ENCODE measurements at places on chromosomes 3 and 15.

DNA sequence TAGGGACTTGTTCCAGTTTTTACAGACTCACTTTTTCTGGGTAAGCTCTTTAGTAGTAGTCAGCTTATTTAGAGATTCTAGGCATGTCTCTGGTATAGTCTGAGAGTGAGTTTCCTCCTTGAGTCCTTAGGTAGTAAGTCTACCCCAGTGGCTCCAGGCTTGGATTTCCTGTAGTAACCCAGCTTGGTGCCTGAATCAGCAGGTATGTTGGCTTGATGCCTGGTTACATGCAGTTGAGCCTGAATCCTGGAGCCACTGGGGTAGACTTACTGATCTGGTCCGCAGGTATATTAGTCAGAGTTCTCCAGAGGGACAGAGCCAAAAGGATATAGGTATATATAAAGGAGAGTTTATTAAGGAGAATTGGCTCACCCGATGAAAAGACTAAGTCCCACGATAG, 85.8 kb upstream of the RBMS3 start:
- DNase-seq: no peak

DNA sequence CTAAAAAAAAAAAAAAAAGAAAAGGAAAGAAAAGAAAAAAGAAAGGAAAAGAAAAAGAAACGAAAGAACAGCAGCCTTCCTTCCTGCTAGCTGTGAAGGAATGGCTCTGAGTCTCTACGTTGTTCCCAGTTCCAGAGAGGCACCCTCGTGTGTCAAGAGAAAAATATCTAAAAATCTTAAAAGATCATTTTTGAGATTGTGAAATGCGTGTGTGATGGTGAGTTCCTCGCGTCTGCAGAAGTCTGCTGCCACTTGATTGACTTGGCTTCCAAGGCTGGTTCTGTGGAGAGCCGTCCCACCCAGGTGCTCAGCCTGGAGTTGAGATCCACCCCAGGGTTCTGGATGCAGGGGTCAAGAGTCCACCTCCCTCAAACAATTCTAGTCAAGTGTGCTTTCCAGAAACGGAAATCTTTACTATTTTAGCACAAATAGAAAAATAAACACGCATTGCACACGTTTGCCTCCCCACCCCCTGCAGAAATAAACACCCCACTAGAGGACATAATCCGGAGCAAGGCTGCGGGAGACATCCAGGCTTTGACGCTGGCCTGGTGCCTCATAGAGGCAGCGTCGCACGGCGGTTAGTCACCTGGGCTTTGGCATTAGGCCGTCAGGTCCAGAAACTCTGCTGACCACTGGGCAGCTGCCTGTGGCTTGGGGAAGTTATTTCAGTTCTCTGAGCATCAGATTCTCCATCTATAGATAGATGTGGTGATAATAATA, 265.4 kb downstream of the FAM43A start:
- DNase-seq: no peak

- DNase-seq: no peak
Measured at GRCh38 chr15:69026355-69026754, 11.9 kb downstream of the NOX5 start.

DNA sequence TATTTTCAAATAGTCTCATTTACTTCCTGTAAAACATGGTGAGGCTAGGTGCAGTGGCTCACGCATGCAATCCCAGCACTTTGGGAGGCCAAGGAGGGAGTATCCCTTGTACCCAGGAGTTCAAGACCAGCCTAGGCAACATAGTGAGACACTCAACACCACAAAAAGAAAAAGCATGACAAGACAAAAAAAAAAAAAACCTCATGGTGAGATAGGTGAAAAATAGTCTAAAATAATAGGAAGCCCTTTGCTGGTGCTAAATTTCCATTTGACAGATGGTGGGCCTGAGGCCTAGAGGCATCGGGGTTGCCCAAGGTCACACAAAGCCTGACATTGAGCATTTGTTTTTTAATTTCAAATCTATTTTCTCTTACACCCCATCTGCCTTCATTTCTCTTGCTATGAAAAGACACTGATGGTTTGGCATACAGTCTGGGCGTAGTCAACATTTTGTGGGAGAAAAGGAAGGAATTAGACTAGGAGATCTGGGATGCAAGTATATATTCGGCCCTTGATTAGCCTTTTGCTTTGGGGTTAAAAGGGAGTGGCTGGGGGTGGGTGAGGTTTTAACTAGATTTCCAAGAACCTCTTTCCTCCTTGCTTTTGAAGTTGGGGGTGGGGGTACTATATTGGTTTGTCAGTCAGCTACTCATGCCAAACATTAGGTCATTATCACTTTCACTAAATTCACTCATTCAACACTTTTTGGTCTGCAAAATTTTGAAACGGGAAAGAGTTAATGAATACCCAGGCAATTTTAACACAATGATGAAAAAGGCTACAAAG, 11.3 kb downstream of the RAB8B start:
- peak; percentile 44 for DNase-seq

DNA sequence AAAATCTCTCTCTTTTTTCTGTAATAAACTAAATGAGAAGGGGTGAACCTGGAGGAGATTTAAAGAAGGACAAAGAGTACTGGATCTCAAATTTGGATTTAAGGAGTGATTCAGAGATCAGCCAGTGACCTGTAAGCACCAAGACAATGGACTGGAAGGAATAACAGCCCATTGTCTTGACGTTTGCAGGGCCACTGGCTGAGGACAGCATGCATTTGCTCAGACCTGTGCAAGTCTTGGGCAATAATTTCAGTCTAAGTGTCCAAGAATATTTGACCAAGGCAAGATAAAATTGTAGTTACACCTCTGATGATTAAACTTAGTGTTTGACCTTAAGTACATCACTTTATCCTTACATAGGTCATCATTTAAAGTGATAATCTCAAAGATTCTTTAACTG, 55.8 kb upstream of the OSTN start:
- DNase-seq: no peak
